ENCODE measurements at places on chromosomes 5 and 9. TPM values are rescaled to one million over a fixed set of nuclear protein-coding genes. Genes with fewer than 3 reads are reported as not detected.

Gene PCDHB4
- polyA plus RNA-seq = 2.9 TPM

Gene ANKRD18A
- 0.78 TPM for polyA plus RNA-seq

Gene EIF4EBP3
- polyA plus RNA-seq = 32.4 TPM

Gene ENHO
- 1.3 TPM for polyA plus RNA-seq

Gene RNF183
- not detected for polyA plus RNA-seq

Gene DMRTA1
- 0.92 TPM for polyA plus RNA-seq

Gene NSG2
- polyA plus RNA-seq = not detected

Gene BARHL1
- not detected for polyA plus RNA-seq

Gene ZSWIM6
- 6.5 TPM for polyA plus RNA-seq

Gene PARP8
- polyA plus RNA-seq = 7.6 TPM

Measured in adipose tissue (tissue), 3 donors.